Bronchial smooth muscle cell (primary cell): ENCODE measurements at places on chromosomes 12 and 14. TPM values are rescaled to one million over a fixed set of nuclear protein-coding genes. Genes with fewer than 3 reads are reported as not detected.

ALX1 gene
- total RNA-seq = not detected in 2 replicates

OAS2 gene
- 0.69 and 2.0 TPM in 2 replicates for total RNA-seq

CDK2 gene
- total RNA-seq = 4.5 and 6.8 TPM in 2 replicates

KLRB1 gene
- not detected in 2 replicates for total RNA-seq

KRT6C gene
- under 0.01 TPM in 1 of 2 replicates, not detected in the other for total RNA-seq

LRP1-AS gene
- 0.17 TPM in 1 of 2 replicates, not detected in the other for total RNA-seq

PPP4R3A gene
- total RNA-seq = 42.9 and 52.2 TPM in 2 replicates

TROAP gene
- 1.0 and 4.7 TPM in 2 replicates for total RNA-seq

KRAS gene
- 4.9 and 7.7 TPM in 2 replicates for total RNA-seq

PTPRQ gene
- 0.26 and 1.3 TPM in 2 replicates for total RNA-seq
